AG09319 (cell line): ENCODE measurements at places on chromosomes 2 and 18.

- no peak for DNase-seq
Measured at GRCh38 chr2:228224410-228224809, 42.9 kb upstream of the SPHKAP start.

GRCh38 chr2:144378551-144378950 lies 141.4 kb downstream of the ZEB2 start:
- no peak for DNase-seq

GRCh38 chr2:36190097-36190496 lies 165.5 kb upstream of the CRIM1 start:
- no peak for DNase-seq

- no peak for DNase-seq
Measured at GRCh38 chr2:158460632-158461297, 4.0 kb downstream of the PKP4 start.

- no peak for DNase-seq
Measured at GRCh38 chr18:73503326-73503725, 635.5 kb upstream of the NETO1 start.

DNA sequence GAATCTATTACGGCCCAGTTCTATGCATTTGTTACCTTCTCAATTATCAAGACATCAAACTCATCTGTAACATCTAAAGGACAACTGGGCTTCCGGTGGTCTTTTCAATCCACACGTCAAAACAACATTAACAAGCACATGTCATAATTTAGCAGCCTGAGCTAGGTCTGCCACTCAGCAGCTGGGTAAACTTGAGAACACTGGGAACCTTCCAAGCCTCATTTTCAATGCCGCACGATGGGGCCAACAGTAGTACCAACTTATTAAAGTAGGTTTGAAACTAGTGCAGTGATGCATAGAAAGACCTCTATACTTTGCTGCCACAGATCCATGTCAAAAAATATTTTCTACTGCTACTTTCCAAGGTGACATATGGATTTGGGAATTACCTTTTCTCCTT lies 60.4 kb downstream of the COL4A4 start:
- no peak for DNase-seq

- DNase-seq: peak; percentile 82
Measured at GRCh38 chr18:48548011-48548771, 9.4 kb downstream of the CTIF start.

DNA sequence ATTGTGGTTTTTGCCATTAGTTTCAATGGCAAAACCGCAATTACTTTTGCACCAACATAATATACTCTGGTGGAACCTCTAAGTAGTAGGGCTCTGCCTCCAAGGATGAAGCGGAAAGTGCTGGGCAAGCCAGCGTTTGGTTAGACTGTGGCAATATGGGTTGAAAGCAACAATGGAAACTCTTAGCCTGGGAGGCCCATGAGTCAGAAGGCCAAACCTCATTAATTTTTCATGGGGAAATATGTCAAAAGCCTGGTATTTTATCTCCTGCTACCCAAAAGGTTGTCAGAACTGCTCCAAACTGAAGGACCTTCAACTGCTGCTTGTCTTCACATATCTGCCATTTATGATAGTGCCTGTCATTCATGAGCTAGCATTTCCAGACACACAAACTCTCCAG lies 179.1 kb upstream of the CYP26B1 start:
- no peak for DNase-seq

DNA sequence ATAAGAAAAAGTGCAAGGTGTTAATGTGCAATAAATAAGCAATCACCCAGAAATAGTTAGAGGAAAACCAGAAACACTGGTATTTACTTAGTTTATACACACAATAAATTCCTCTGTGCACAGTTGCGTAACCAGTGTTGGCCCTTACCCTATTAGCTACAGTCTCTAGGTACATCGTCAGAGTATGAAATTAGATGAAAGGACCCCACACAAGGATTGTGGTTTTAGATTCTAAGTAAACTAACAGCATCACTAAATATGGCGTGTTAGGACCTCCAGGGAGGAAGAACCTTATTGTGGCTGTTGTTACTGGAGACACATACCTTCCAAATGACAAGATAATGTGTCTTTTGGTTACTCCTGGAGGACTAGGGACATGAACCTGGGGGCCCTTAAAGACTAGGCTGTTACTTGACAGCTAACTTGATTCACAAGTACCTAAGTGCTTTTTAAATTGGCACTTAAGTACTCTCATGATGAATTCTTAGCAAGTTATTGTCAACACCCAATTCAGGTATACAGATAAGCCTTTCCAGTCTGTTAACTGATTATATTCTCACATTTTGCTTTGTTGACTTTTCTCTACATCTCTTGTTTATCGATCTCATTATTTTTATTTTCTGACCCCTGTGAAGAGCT lies 115.3 kb downstream of the FEZ2 start:
- no peak for DNase-seq

DNA sequence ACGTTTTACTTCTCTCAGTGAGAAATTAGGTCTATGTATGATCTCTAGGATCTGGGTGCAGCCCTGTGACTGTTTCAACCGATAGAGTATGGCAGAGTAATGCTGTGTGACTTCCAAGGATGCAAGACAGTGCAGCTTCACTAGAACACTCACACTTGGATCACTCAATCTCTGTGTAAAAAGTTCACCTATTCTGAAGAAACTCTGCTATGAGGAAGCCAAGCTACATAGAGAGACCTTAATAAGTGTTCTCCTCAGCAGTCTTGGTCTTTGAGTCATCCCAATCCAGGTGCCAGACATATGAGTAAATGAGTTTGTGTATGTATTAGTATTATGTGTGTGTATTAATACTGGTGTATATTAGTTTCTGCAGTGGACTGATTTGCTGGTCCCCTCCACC lies 335.0 kb downstream of the NR4A2 start:
- no peak for DNase-seq

- no peak for DNase-seq
Measured at GRCh38 chr2:101025561-101025960, 23.5 kb downstream of the RPL31 start.

DNA sequence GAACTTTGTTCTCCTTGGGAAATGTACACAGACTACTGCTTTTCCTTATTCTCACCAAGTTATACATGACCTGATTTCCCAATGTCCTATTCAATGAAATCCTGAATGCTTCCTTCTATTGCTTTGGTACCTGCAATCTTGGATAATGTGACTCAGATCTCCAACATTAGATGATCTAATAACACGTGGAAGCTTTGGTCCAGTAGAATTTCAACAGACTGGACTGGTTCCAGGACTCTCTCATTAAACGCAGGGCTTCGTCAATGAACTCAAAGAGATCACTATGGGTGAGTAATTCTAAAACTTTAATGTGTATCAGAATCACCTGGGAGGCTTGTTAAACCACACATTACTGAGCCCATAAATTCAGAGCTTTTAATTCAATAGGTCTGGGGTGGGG lies 413.6 kb upstream of the KCNH7 start:
- DNase-seq: no peak

DNA sequence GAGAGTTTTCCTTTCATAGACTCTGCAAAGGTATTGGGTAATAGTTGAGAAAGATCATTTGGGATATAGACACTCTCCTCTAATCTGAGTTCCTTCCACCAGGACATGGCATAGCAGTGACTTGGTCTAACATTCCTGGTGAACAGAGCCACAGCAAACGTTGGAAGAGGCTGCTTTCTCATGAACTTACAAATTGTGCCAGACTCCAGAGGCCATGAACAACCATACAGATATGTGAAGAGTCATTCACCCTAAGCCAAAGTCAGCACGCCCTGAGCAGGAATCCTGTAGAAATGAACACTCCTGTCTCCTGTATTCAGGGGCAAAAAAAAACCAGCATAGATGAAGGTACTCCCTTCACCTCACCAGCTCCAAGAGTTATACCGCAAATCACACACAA lies 152.8 kb downstream of the TMEM18 start:
- no peak for DNase-seq
